ENCODE measurements at places on chromosomes 3 and 15.

DNA sequence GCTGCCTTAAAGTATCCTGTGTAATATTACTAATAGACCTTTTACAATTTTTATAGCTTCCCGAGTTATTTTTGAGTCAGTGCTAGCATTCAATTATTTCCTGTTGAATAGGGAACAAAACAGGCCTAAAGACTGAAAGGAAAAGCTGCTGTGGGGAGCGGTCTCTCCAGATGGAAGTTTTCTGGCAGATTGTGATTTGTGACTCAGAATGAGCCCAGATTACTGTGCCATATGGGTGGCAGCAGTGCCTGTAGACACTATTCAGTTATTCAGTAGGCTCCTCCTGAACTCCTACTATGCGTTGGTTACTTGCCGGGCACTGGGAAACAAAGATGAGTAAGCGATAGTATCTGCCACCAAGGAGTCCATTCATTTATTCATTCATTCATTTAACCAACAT lies 211.8 kb downstream of the CHST2 start:
- no peak for DNase-seq

- DNase-seq: no peak
Observed at GRCh38 chr3:113570158-113570557, 37.8 kb downstream of the SIDT1 start.

DNA sequence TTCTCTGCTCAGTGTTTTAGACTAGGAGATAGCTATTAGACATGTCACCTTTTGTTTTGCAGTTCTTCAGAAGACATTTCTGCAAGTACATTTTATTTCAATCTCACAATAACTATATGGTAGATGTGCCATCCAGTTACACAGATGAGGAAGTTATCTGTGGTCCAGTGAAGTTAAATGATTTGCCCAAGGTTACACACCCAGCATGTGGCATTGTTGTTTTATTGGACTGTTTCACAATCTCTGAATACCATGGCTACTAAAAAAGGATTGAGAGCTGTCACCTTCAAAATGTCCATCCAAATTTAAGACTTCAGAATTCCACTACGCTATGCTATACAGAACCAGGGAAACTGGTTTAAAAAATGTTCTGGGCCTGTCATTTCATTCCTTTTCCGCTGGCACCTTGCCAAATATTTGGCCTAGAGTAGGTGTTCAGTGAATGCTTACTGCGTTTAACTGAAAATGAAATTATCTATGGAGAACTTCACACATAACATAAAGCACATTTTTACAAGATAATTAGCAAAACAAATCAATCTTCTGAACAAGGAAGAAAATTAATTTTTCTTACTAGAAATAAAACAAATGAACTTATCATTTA lies 20.2 kb downstream of the TM6SF1 start:
- no peak for DNase-seq

GRCh38 chr3:69231929-69232440 lies 109.6 kb upstream of the LMOD3 start:
- no peak for DNase-seq

- DNase-seq: no peak
Observed at GRCh38 chr15:26421065-26421464, 351.8 kb downstream of the GABRB3 start.
